ENCODE measurements at places on chromosomes 4 and X. TPM values are rescaled to one million over a fixed set of nuclear protein-coding genes. Genes with fewer than 3 reads are reported as not detected.
A peak's percentile ranks its signal among the peaks of the same experiment; 100 is the strongest.

DNA sequence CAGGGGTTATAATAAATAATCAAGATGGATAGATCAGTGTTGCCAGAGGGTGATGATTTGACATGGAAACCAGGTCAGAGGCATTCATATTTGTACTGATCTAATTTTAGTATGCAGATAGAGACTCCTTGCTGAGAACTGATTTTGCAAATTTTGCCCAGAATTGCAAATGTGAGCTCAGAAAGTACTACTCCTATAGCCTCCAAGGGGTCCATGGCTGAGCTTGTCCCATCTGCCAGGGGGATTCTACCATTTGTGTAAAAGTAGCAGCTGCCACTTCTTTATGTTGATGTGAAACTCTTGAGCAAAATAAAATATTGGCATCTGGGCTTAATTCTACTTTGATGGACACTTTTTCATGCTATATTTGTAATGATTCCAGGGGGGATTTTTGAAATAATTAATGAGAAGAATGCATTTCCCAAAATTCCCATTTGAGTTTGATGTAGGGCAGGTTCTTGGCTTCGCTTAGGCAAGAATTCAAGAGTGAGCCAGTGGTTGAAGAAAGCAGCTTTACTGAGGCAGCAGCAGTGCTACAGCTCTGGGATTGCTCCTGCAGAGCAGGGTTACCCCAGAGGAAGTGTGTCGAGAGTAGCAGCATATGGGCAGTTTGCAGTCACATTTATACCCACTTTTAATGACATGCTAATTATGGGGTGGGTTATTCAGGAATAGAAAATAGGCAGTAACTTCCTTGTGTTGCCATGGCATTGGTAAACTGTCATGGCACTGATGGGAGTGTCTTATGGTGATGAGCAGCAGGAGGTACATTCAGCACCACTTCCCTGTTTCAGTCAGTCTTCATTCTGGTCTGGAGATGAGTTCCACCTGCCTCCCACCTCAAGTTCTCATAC is 38.7 kb upstream of the DCLK2 start:
- H3K27ac ChIP-seq, result no peak overlapping the region
- DNase-seq, result no peak
- H3K36me3 ChIP-seq, result no peaks in the 10 kb centered on the region
- H3K4me3 ChIP-seq, result no peak overlapping the region

DNA sequence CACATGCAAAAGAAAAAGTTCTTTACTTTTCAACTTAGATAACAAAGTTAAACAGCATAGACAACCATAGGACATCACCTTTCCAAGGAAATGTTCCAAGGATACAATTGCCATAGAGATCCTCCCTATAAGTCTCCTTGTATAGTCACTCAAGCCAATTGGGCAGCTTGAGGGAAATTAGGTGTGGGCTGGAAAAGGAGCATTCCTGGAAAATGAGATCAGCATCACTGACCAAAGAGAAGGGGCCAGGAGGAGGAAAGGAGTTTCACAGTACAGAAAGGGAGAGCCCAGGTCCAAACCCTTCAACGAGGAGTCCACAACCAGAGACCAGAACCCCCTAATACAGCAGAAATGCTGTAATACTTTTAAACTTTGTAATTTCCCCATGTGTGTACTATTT is 91.5 kb upstream of the PPARGC1A start:
- H3K36me3 ChIP-seq, result no peaks in the 10 kb centered on the region
- no peaks in the 10 kb centered on the region for H3K27me3 ChIP-seq
- H3K27ac ChIP-seq, result no peak overlapping the region
- no peak for DNase-seq
- peaks cover 14% of the 10 kb centered on the region for H3K4me1 ChIP-seq
- H3K4me3 ChIP-seq, result no peak overlapping the region

DNA sequence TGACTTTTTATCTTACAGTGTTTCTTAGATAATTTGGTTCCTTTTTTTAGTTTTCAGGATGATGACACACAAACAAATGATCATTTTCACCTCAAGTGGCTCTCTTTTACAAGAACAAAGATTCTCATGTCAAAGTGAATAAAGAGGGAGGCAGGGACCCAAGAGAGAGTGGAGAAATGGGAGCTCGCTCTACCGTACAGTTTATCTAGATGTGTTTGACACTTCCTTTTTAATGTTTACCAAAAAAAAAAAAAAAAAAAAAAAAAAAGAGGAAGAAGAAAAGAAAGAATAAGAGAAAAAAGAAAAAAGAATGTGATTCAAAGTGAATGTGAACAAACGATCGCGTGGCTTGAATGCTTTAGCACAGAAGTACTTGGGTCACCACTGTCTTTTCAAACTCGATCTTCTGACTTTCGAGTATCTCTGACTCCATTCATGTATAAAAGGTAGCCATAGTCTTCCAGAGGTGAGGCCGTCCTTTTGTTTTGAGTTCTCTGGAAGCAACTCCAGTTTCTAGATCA is 75.6 kb upstream of the GRXCR1 start:
- H3K4me3 ChIP-seq, result no peak overlapping the region
- DNase-seq, result no peak
- H3K36me3 ChIP-seq, result no peaks in the 10 kb centered on the region
- H3K4me1 ChIP-seq, result peaks cover 1% of the 10 kb centered on the region

DNA sequence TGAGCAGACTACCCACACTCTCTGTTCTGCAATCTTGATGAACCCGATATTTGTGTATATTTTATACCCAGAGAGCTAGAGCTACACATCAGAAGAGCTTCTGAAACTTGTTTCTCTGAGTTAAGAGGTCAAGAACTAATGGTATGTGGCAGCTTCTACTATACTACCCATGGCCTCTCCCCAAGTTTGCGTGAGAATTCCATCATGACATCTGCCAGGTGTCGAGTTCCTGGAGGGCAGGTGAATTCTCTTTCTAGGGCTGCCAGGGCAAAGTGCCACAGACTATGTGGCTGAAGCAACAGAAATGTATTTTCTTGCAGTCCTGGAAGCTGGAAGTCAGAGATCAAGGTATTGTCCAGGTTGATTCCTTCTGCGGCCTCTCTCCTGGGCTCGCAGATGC is 4.4 kb downstream of the SORCS2 start:
- H3K4me1 ChIP-seq, result peaks cover 10% of the 10 kb centered on the region
- DNase-seq, result peak; percentile 12
- H3K27me3 ChIP-seq, result peaks cover 15% of the 10 kb centered on the region
- no peak overlapping the region for H3K4me3 ChIP-seq

Gene PHKA1
- 1.1 TPM for polyA plus RNA-seq

Gene HDAC8
- polyA plus RNA-seq, result 48.5 TPM

Gene ZNF630
- polyA plus RNA-seq, result 1.4 TPM

Gene OTUD4
- polyA plus RNA-seq, result 11.0 TPM
